Activated T-helper 2 cell treated with anti-CD3 and anti-CD28 coated beads, Interferon-gamma antibody, Interleukin-2, Interleukin-4, amounts not matched to agents 10 μg/mL and 5 μg/mL and 100 μg/mL, durations not matched to agents 14 hours and 24 hours and 36 hours (primary cell): ENCODE measurements at places on chromosomes 11 and 22. TPM values are rescaled to one million over a fixed set of nuclear protein-coding genes. Genes with fewer than 3 reads are reported as not detected.

GRCh38 chr11:129237456-129237855 lies 45.3 kb upstream of the ARHGAP32 start:
- DNase-seq, result no peak

GRCh38 chr11:121105481-121106195 lies 4.6 kb downstream of the TECTA start:
- DNase-seq, result no peak

Gene DKK3
- total RNA-seq, result not detected in 2 replicates

GRCh38 chr11:110527146-110527545 lies 97.4 kb downstream of the FDX1 start:
- DNase-seq, result no peak

DNA sequence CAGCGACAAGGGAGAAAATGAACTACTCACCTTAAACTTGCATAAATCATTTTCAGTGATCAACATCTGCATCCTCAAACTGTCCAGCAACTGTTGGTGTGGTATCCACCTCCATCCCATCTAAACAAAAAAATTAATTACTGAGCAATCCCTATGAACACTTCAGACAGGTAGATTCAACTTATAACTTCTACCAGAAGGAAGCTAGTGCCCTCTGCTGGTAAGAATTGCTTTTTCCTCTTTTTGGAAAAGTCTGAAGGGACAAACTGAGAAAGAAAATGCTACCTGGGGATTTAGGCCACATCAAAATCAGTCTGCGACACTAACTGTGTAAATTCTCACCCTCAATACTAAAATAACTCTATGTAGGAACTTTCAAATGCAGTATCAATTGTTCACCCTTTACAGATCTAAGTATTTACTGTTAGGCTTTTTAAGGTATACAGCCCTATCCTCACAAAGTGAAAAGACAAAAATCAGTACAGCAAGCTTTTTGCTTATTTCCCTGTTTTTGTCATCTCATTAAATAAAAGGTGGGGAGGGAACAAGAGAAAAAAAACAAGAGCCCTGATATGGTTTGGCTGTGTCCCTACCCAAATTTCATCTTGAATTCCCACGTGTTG lies 17.9 kb downstream of the CLNS1A start:
- DNase-seq, result no peak

- DNase-seq, result no peak
These were observed 236.2 kb downstream of the ETS1 start for GRCh38 chr11:128351168-128351567.

GRCh38 chr11:66564984-66565383 lies 3.4 kb downstream of the CTSF start:
- DNase-seq, result no peak

GRCh38 chr11:69310934-69311766 lies 17.2 kb downstream of the MYEOV start:
- no peak for DNase-seq

GRCh38 chr22:43541022-43541421 lies 129.2 kb downstream of the MPPED1 start:
- DNase-seq, result no peak

Gene TBCEL
- total RNA-seq, result 8.2 and 9.2 TPM in 2 replicates

DNA sequence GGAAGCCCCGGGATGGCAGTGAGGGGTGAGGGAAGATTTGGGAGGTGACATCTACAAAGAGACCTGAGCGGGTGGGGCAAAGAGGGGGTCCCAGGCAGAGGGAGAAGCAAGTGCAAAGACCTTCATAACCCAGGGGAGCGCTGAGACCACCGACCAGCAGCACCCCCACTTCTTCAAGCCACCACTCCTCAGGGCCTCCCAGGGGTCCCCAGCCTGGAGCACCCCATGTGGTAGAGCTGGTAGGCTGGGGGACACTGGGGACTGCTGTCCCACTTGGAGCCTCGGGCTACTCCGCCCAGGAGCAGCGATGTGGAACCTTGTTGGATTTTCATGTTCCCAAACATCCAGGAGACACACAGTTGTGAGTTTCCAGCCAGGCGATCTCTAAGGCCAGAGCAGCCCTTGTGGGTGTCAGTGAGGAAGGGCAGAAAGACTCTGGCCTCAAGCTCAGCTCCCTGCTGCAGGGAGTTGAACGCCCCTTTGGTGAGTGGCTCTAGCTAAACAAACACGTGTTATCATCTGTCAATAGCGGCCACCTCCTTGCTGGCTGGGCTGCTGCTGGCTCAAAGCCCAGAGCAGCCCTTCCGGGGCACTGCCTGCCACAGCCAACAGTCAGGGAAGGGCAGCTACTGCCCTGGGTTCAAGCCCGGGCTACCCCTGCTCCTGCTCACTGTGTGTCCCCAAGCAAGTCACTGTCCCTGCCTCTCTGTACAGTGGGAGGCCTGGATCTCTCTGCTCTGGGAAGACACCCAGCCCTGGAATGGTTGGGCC lies 25.7 kb upstream of the CHKA start:
- no peak for DNase-seq
